ENCODE measurements at places on chromosomes 6 and 20. TPM values are rescaled to one million over a fixed set of nuclear protein-coding genes. Genes with fewer than 3 reads are reported as not detected.
A peak's percentile ranks its signal among the peaks of the same experiment; 100 is the strongest.

DNA sequence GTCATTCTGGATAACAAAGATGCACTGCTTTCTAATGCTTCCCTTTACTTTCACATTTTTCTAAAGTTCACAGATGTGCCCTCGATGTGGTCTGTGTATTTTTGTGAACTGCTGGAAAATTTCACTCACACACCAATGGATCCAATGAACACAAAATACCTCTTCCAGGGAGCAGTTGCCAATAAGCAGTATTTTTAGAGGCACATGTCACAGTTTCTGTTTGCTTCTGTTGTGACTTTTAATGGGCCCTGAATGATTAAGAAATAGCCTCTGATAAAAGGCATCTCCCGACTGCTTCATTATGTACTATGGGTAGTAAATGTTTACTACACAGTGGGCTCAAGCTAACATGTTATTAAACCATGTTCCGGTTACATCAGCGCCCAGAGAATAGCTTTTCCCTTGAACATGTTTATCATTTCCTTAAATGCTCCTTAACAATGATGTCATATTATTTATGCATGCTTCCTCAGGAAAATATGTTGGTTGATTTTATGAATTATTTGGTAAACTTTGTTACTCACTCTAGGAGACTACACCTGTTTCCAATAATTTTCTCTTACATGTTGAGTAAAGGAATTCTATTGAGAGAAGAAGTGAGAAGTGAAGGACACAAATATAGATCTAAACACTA, 188.0 kb downstream of the KCNQ5 start:
- H3K4me1 ChIP-seq, result no peaks in the 10 kb centered on the region
- no peaks in the 10 kb centered on the region for H3K27me3 ChIP-seq

DNA sequence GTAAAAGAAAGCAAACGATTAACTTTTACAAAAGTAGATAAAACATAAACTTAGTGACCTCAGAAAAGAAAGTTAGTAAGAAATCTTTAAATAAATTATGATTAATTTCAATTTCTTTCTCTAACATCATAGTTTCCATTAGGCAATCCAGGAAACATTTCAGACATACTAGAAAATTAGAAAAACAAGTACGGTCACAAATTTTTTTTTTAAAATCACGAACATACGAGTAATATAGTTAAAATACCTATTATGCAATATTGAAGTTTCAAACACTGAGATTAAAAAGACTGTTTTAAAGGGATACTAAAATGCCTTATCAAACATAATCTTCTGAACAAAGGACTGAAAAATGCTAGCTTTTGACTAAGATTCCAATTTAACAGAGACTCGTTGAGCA, 26.2 kb downstream of the NOL7 start:
- no peak for DNase-seq
- H3K27ac ChIP-seq, result no peak overlapping the region
- no peaks in the 10 kb centered on the region for H3K27me3 ChIP-seq
- H3K4me1 ChIP-seq, result peaks cover 17% of the 10 kb centered on the region
- H3K4me3 ChIP-seq, result no peak overlapping the region
- H3K36me3 ChIP-seq, result peaks cover 53% of the 10 kb centered on the region

TP53TG5 gene
- total RNA-seq, result 0.16 TPM

MACROD2 gene
- total RNA-seq, result 0.08 TPM

GRCh38 chr6:135128268-135128914, 52.7 kb upstream of the MYB start:
- H3K4me1 ChIP-seq, result peaks cover 40% of the 10 kb centered on the region
- peak; percentile 71 for DNase-seq
- H3K36me3 ChIP-seq, result peaks cover 10% of the 10 kb centered on the region

BPI gene
- not detected for total RNA-seq
